HT-29 (cell line): ENCODE measurements at places on chromosomes 16 and 17.
A peak's percentile ranks its signal among the peaks of the same experiment; 100 is the strongest.

DNA sequence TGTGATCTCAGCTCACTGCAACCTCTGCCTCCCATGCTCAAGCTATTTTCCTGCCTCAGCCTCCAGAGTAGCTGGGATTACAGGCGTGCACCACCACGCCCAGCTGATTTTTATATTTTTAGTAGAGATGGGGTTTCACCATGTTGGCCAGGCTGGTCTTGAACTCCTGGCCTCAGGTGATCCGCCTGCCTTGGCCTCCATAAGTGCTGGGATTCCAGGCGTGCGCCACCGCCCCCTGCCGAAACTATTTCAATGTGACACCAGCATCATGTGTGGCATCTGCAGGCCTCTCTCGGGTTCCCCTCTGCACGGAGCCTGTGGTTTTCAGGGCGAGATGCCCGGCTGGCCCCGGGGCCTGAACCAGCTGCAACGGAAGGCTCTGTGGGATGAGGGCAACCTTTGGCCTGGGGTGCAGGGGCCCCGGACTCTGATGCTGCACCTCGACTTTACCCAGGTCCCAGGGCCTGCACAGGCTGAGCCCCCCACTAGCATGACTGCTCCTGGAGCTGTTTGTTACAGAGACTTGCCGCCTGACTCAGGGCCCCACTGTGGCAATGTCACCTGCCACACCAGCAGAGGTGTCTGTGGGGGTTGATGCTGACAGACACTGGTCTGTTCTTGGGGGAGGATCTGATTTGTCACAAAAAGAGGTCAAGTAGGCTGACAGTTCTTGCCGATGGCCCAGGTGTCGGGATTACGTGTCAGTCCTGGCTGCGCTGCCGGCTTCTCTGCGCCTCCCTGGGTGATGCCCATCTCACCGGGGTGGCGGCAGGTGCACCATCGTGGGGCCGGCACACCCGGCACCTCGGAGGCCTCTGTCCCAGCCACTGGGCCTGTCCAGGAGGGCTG is 8.6 kb upstream of the TEX19 start:
- DNase-seq = no peak

- DNase-seq = no peak
Measured at GRCh38 chr17:60139438-60140285, 10.1 kb upstream of the CA4 start.

DNA sequence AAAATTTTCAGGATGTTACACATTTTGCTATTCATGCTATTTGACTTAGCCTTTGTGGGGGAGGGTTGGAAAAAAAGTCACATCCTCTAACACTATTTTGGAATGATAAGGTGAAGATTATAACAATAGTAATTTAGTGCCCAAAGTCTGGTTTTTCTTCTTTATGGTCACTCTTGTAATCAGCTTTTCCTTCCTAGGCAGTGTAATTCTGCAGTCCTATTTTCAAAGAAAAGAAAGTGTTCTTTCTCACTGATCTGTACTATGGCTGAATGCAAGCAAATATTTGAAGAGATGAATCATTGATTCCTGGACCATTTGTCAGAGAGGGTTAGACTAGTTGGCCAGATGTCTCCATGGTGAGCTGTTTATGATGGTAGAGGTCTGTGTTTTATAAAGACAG is 8.4 kb downstream of the RSPRY1 start:
- DNase-seq = peak; percentile 46

GRCh38 chr17:82985973-82986372 is 93.4 kb upstream of the METRNL start:
- no peak for DNase-seq

- no peak for DNase-seq
Measured at GRCh38 chr17:45339646-45340605, 23.1 kb upstream of the MAP3K14 start.
